ENCODE measurements at places on chromosomes 11 and 22.

DNA sequence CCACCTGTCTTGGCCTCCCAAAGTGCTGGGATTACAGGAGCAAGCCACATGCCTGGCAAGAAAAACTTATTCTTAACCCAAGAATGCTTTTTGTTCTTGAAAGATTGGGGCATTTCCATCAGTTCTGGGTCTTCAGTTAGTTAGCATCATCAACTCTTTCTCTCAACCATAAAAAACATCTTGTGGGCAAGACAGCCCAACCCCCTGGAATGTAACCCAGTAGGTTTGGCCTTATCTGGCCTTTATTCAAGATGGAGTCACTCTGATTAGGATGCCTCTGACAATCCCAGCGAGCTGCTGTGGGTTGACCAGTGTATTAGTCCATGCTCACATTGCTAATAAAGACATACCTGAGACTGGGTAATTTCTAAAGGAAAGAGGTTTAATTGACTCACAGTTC lies 9.2 kb upstream of the TPCN2 start:
- DNase-seq = no peak

DNA sequence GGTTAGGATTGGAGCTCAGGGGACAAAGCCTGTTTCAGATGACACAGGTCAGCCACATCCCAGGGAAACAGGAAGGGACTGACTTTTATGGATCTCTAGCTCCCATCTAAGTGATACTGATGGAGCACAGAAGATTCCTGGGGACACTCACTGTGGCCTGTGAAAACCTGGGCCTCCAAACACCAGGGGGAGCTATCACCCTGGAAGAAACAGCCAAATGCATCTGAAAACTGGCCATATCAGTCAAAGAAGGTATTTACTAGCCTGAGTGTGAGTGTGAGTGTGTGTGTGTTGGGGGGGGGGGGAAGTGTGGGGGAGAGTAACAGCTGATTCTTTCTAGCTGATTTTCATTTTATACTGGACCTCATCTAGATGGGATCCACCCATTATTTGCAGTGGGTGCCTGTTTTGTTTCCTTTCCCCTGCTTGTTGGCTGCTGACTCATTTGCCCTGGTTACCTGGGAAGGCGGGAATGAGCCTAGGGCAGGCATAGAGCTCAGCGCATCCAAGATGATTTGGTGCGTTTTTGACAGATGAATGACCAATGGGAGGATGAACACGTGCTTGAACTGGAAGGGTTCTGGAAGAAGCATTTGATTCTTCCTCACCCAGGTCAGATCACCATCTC lies 284.0 kb downstream of the KIRREL3 start:
- DNase-seq = peak; percentile 52

DNA sequence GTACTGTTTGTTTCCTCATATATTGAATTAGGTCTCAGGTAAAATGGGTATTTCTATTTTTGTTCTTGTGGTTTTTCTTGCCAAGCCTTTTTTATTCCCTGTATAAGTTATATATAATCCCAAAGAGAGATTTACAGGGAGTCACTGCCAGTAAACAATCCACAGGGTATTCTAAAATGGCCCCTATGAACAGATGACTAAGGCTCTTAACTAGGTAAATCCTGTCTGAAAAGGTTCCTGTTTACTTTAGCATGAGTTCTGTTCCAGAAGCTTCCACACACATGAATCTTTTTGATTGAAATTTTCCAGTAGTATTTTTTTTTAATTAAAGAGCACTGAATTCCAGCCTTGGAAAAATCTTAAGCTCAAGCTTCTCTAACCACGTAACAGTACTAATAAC lies 552.8 kb upstream of the CCDC179 start:
- DNase-seq = no peak

DNA sequence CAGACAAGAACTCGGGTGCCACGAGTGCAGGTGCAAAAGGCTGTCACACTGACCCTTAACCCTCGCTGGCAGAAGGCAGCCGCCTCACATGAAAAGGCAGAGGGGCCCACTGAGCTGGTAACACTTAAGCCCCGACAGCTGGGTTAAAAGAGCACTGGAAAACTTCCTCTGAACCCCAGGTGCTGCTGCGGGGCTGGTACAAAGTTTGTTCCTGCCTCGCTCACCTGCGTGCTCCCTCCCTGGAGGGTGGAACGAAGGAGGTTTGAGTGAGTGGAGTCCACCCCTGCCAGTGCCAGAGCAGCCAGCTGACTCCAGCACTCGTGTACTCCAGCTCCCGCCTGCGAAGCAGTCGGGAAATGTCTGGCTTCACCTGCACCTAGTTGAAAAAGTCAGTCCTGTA lies 12.6 kb downstream of the SULT4A1 start:
- DNase-seq = no peak

DNA sequence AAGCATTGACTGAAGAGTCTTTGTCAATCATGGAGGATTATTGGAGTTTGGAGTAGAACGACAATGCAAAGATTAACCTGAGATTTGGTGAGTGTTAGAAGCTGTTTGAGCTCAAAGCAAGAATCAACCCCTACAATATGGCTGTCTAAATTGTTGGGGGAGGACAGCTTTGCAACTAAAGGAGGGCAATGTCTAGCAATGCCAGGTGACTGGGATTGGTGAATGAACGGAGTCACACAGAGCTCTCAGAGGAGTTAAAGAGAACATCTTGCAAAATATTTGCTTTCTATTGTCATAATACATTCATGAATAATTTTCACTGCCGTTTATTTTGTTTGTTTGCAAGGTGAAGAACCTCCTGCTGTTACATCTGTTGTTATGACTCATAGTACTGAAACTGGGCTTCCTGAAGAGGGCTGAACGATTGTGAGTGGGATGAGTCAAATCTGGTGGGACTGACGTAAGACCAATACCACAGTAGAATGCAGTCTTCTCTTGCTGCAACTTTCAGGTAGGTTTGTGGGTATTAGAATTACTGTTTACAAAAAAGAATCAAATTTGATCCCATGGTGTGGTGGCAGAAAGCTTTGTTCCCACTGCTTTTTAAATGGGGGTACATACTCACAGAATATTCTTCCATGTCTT lies 281.9 kb downstream of the CADM1 start:
- DNase-seq = peak; percentile 73

DNA sequence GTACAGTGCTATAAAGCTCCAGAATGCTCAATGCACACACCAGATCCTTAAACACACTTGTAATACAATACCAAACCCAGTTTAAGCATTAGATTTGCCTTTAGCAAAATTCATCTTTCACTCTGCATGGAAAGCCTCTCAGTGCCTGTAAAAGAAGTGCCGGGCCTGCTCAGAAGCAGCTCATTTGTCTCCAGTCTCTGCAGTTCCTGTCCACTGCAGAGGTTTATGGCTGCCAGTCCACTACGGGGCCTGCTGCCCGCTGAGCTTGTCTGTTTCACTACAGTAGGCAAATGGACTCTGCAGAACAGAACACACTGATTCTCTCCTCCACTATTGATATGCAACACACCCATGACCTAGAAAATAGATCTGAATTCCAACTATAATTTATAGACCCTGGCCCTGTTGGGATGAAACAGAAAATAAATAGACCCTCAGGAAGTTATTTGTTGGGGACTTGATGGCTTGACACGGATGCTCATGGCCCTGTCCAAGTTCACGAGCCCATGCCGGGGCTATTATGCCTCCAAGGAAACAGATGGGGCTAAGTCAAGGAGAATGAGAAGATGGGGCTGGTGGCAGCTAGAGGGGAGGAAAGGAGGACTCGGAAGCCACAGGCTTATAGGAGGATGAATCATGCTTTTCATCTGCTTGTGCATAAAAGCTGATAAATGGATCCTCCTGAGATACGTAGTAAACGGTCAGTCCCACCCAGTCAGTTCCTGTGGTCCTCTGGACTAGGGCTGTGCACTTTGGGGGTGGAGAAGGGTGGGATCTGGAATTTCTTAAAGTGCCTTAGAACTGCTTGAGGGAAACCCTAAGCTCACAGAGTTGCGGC lies 416.8 kb upstream of the TENM4 start:
- no peak for DNase-seq

DNA sequence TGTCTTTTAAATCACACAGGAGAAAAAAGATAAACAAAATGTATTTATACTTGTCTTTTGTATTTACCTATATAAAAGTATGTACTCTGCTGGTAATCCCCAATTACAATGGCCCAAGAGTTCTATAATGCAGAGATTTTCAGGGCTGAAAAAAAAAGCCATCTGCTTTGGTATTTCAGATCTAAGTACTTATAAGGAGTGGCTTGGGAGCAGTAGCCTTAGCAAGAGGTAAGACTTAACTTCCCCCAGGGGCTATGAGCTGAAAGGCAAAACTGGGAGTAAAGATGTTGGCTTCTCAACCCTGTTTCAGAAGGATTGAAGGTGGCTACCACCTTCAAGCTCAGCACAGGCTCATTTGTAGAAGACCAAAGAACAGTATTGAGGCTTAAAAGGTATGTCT lies 35.3 kb upstream of the EP300 start:
- DNase-seq = no peak
